ENCODE measurements at places on chromosomes 4 and X.

- DNase-seq, result no peak
Observed at GRCh38 chrX:9557521-9557920, 92.7 kb downstream of the TBL1X start.

GRCh38 chr4:115660465-115660864, 547.0 kb upstream of the NDST4 start:
- DNase-seq, result no peak

GRCh38 chr4:36241771-36242170, 2.5 kb downstream of the ARAP2 start:
- DNase-seq, result no peak

GRCh38 chrX:38561951-38562719, 793 bp downstream of the TSPAN7 start:
- DNase-seq, result no peak

- DNase-seq, result no peak
Observed at GRCh38 chr4:7014815-7015214, 28.4 kb upstream of the TADA2B start.

GRCh38 chr4:22129454-22130029, 181.0 kb upstream of the KCNIP4 start:
- no peak for DNase-seq

DNA sequence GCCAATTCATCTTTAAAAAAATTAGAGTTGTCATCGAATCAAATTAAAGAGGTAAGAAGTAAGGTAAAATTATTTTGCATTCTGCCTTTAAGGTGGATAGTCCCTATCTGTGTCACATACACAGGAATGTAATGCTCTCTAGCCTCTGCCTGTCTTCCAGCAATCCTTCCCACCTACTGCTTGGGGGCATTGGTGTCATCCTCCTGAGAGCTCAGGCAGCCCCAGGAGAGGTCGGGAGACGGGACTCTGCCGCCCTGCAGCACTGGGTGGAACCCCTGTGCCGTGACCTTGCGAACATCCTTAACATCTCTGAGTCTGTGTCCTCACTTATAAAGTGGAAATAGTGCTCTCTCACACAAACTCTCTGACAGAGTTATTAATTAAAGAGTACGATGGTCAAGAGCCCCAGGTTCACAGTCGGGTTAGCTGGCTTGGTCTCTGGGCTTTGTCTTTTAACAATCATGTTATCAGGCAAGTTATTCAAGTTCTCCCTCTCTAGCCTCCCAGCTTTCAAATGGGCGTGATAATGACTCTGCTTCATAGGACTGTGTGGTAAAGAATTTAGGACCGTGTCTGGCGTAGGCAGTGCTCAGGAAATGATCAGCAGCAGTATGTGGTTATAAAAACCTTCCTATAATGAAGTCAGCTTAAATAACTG, 10.2 kb downstream of the TLR3 start:
- no peak for DNase-seq

DNA sequence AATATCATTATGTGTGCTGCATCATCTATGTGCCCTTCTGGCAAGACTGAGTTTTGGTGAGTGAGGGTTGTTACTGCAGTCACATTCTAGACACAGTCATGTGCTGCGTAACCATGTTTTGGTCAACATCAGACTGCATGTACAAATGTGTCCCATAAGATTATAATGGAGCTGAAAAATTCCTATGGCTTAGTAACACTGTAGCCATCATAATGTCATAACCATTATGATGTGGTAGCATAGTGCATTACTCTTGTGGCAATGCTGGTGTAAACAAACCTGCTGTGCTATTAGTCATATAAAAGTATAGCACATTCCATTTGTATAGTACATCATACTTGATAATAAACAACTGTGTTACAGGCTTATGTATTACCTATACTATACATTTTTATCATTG, 198.1 kb upstream of the NUDT6 start:
- no peak for DNase-seq

- no peak for DNase-seq
Observed at GRCh38 chrX:49237060-49237459, 1.8 kb downstream of the CCDC22 start.

DNA sequence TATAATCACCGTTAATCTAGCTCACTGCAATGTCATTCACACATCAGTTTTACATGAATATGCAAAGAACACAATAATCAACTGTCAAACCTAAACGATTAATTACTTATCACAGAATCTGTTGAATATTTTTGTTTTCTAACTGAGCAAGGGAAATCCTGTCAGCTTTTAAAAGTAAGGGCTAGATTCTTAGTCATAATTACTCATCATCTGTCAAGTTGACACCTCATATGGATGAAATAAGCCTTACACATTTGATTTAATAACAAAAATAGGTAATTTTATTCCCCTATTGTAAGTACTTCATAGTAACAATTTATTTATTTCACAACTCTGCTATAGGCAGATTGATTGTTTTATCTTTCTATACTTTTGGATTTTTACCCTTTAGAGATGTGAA, 32.7 kb downstream of the TMA16 start:
- DNase-seq, result no peak

DNA sequence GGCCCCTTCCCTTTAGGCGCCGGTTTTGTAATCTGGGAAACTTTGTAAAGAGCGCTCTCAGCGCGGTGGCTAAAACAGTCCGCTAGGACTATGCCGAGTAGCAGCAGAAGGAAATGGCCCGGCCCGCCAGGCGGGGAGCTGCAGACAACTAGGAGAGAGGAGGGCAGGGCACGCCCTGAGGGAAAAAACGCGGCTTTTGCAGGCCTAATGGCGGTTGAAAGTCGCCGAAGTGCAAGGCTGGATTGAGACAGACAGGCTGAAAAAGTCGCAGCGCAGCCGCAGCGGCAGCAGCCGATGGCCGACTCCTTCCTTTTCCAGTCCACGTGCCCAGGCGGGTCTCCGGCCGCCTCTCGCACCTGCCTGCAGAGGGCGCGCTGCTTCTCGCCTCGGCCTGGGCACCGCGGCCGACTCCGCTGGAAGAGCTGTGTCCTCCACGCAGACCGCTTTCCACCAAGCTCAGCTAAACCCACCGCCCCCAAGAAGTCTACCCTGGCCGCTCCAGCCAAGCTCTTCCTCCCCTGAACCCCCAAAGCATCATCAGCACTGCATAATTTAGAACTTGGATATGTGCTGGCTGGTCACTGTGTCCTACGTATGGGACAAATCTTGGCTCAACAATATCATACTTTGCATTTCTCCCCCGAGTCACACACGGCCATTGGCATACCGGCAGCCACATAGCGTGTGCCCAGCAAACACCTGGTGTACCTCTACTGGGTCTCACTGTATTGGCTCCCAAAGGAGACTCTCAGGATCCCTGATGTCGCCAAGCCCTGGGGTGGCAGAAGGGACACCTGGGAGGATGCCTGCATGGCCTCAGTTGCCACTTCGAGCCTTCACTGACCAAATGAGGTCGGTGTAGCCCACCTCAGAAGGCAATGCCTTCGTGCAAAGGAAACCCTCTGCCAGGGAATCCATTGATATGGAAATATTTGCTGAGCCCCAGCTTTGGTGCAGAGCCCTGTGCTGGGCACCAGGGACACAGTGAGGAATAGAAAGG, 14.5 kb downstream of the SLC25A5 start:
- DNase-seq, result peak; percentile 21

DNA sequence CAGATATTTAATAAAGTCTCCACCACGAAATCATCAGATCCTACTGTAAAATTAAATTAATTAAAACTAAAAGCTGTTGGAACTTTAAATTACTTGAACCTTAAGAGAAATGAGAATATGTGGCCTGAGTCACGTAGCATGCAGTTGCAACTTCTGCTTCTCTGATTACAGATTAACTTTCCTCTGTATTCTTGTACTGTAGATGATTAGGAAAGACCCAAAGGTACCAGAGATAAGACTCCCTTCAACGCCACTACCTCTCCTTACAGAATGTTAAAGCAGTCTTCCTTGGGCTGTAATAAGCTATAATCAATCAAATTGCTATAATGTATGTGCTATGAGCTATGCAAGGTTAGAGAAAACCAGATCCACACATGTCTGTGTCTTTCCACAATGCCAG, 47.9 kb downstream of the FAM13A start:
- no peak for DNase-seq

DNA sequence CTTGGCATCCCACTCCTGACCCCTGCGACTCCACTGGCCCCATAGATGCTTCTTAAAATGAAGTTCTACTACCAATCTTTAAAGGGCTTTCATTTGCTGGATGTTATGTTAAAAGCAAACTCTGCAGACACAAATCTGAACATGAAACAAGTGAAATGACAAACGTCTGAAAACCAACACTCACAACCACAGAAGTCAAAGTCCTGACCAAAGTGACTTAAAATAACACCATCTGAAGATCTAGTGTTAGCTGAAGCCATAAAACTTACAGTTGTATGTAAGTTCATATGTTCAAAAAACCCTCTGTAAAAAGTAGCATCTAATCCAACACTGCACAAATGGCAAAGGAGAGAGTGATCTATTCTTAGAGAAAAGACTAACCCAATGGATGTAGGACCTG, 178.7 kb downstream of the SH3KBP1 start:
- DNase-seq, result no peak

- DNase-seq, result no peak
Observed at GRCh38 chr4:82266345-82266744, 107.4 kb downstream of the HNRNPD start.

DNA sequence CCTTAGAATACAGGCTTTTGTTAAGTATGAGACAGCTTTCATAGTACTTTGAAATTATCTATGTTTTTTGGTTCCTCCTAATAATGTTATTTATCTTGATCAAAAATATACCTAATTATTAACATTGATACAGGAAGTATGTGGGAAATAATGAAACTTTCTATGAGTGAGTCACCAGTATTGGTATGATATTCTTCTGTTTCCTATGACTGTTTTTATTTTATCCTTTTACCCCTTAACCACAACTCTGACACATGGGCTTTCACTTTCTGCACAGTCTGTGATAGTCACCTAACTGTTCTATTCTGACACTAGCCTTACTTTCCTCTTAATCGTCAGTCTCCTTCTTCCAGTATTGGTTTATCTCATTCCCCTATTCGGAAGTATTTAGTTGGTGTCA, 4.7 kb downstream of the THAP9 start:
- DNase-seq, result no peak

GRCh38 chr4:52889778-52890520, 27.8 kb downstream of the RASL11B start:
- DNase-seq, result no peak

GRCh38 chr4:142336251-142336934, 509.7 kb downstream of the INPP4B start:
- DNase-seq, result no peak

DNA sequence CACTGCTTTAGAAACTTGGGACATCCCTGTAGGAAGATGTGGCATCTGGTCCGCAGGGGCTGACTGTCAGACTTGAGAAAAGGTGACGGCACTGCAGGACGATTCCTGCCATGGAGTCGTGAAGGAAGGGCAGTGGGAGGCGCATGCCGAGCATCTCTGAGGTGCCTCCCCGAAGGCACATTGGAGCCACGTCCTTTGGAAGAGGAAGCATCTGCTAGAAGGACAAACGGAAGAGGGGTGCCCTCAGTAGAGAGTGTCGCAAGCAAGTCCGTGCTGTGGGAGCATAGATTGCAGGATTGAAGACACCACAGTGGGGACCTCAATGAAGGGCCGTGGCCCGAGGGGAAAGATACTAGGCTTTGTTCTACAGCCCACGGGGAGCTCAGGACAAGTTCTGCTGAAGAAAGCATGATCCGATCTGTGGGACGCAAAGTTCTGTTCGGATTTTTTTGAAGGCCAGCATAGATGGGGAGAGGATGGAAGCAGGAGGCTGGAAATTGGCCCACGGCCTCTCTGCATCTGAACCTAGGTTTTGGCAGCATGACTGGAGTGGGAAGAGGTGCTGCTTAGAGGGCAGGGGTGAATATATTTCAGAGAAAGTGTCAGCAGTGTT, 24.2 kb upstream of the HELT start:
- no peak for DNase-seq

- DNase-seq, result no peak
Observed at GRCh38 chrX:42276982-42277690, 353.8 kb upstream of the CASK start.

DNA sequence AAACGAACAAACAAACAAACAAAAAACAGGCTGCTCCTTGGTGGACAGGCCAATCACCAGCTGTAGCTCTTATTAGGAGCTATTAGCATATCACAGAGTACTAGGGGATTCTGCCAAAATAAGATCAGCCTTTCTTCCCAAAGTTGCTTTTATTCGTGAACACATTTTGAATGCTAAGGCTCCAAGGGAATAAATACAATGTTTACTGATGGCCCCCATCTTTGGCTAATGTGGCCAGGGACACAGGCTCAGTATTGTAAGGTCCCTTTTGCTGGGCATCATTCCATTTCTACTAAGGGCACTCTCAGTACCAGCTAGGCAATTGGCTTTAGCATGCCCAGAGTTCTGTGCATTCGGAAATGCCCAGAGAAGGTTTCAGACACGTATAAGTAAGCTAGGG, 84.3 kb downstream of the GPC4 start:
- no peak for DNase-seq

- no peak for DNase-seq
Observed at GRCh38 chr4:182465114-182465513, 221.9 kb downstream of the TENM3 start.

- DNase-seq, result no peak
Observed at GRCh38 chr4:106953036-106953705, 82.9 kb downstream of the DKK2 start.

GRCh38 chr4:122156819-122157218, 4.7 kb downstream of the BLTP1 start:
- no peak for DNase-seq

DNA sequence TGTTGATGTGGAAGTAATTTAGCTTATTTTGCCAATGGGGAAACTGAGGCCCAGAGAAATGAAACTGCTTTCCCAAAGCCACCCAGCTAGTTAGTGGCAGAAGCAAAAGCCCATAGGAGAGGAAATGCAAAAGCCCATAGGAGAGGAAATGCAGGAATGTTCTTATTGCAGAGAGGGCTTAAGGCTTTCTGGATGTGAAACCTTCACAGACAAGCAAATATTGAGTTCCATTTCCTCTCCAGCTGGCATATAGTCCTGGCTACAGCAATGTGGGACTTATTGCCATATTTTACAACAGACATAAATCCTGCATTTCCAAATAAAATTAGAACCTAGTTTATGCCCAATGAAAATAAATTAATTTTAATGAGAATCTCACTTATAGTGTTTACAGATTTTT, 69.7 kb downstream of the TMEM154 start:
- no peak for DNase-seq

All from stimulated activated CD8-positive, alpha-beta memory T cell treated with anti-CD3 and anti-CD28 coated beads, Interleukin-7, amount 100 ng/mL, for 24 hours (primary cell).